A549 treated with CORT108297 at 1 μM for 4 hours (cell line): ENCODE measurements at places on chromosomes 16 and 17. TPM values are rescaled to one million over a fixed set of nuclear protein-coding genes. Genes with fewer than 3 reads are reported as not detected.

Gene TMEM92
- total RNA-seq = 19.2 to 32.5 TPM (median 24.2 TPM) in 5 replicates

Gene ACAP1
- total RNA-seq = 0.48 to 5.1 TPM (median 4.2 TPM) in 5 replicates

Gene TTYH2
- total RNA-seq = 1.5 to 2.7 TPM (median 2.1 TPM) in 5 replicates

Gene USP43
- 4.1 to 5.4 TPM (median 4.5 TPM) in 5 replicates for total RNA-seq

Gene ABCC6
- total RNA-seq = 0.97 to 1.4 TPM (median 1.1 TPM) in 5 replicates

Gene C17orf50
- total RNA-seq = 0.24 to 0.49 TPM (median 0.27 TPM) in 5 replicates

Gene KRTAP17-1
- not detected in 5 replicates for total RNA-seq

Gene CMTM2
- total RNA-seq = not detected in 5 replicates

Gene GUCY2D
- 0.07 to 0.40 TPM (median 0.11 TPM) in 4 of 5 replicates, not detected in the other for total RNA-seq

Gene KRTAP2-1
- total RNA-seq = not detected in 5 replicates

Gene HBM
- total RNA-seq = not detected in 5 replicates

Gene UMOD
- not detected in 5 replicates for total RNA-seq

Gene RUNDC3A
- total RNA-seq = 0.55 to 1.3 TPM (median 0.57 TPM) in 5 replicates

Gene DYNLRB2
- 0.29 to 0.30 TPM in 2 of 5 replicates, not detected in the others for total RNA-seq

Gene ZKSCAN2
- total RNA-seq = 1.9 to 2.2 TPM (median 2.1 TPM) in 5 replicates

Gene KRT12
- not detected in 5 replicates for total RNA-seq

Gene CCDC102A
- 6.6 to 9.9 TPM (median 8.3 TPM) in 5 replicates for total RNA-seq

Gene TPSB2
- 0.09 to 0.15 TPM (median 0.12 TPM) in 3 of 5 replicates, not detected in the others for total RNA-seq
